ENCODE measurements at places on chromosomes 1 and 21. TPM values are rescaled to one million over a fixed set of nuclear protein-coding genes. Genes with fewer than 3 reads are reported as not detected.

Gene SDE2
- total RNA-seq = 20.0 TPM

Gene IL24
- total RNA-seq = 0.32 TPM

Gene C1orf53
- 1.8 TPM for total RNA-seq

Gene TSPEAR
- total RNA-seq = not detected

Gene TBCE
- 25.1 TPM for total RNA-seq

Gene PLA2G2A
- total RNA-seq = not detected

Measured in T-helper 2 cell treated with Interferon-gamma antibody and Interleukin-4, amounts not matched to agents 100 ng/mL and 5 ng/mL, for 36 hours (primary cell).